NCI-H510A treated with DMSO at 0.1 percent for 48 hours (cell line): ENCODE measurements at places on chromosomes 7 and 10.
A peak's percentile ranks its signal among the peaks of the same experiment; 100 is the strongest.

- no peak for DNase-seq
Observed at GRCh38 chr7:141452911-141453310, 98.3 kb upstream of the AGK start.

- DNase-seq: no peak
Observed at GRCh38 chr7:6479067-6479466, 31.3 kb upstream of the DAGLB start.

- DNase-seq: no peak
Observed at GRCh38 chr10:129131457-129132132, 335.4 kb upstream of the MGMT start.

DNA sequence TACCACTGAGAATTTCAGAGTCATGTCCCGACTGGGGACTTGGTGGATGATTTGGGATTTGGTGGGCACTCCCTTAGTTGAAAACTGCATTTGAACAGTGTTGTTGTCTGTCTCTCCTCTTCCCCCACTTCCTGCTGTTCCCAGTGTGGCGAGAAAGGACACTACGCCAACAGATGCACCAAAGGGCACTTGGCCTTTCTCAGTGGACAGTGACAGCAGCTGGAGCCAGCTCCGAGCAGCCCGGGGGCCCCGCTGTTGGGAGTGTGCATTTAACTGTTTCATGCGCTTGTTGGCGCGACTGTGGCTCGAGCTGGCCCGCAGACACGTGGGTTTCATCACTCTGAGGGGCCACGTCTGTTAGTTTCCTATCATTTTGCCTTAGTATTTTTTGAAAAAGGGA lies 9.7 kb downstream of the ATP5MF start:
- no peak for DNase-seq

DNA sequence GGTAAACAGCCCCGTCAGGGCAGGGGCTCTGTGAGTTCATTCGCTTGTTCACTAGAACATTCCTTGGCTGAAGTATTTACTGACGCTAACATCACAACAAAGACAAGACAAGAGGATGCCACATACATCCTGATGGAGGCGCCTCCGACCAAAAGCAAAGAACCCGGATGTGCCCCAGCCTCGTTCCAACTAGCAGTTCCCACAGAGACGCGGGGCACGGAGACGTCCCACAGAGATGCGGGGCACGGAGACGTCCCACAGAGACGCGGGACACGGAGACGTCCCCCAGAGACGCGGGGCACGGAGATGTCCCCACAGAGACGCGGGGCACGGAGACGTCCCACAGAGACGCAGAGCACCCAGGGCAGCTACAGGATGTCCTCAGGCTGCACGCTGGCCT lies 35.4 kb upstream of the CFAP46 start:
- DNase-seq: no peak

DNA sequence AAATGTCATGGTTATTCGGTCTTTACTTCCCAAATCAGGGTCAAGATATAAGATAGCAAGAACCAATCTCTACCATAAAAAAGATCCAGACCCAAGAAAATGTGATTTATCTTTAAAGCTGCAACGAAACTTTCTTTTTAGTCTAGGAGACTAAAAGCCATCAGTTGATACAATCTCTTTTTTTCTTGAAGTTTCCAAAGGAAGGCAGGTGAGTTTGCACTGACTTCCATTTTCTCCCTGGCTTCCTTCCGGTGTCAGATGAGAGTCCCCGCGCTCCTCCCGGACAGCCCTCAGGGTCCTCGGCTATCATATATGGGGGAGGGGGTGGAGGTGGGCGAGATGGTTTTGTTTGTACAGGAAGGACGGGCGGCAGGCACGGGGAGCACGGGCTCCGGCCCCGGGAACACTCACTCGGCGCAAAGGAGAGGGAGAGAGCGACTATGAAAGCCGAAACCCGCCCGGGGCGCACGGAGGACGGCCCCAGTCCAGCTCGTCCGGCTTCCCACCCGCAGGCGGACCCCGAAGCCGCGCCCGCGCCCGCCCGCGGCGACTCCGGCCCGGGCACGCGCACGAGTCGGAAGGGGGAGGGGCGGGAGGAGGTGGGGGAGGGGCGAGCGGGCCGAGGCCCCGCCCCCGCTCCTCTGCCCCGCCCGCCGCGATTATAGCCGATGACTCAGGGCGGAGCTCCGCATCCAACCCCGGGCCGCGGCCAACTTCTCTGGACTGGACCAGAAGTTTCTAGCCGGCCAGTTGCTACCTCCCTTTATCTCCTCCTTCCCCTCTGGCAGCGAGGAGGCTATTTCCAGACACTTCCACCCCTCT lies at the start of gene BAG3:
TSS of gene BAG3 (plus strand) at position 689 of the 822 bp plus-strand sequence. CDS start 296 bp downstream, outside the sequence.
- peak; percentile 72 for DNase-seq

DNA sequence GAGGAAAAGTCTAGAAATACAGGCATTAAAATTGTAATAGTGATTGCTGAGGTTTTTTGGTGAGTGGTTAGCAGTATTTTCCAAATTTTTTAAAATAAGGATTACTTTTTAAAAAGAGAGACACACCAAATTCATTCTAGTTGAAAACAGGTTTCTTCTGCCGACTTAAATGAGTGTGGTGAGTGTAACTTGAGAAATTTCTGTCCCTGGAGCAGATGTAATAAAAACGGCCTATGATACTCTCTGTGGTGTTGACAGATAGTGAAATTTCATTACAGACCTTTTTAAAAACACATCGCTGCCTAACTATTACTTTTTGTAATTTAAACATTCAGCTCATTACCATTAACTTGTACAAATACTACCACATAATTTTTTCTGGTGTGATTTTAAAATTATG lies 90.1 kb downstream of the CYP51A1 start:
- DNase-seq: no peak

DNA sequence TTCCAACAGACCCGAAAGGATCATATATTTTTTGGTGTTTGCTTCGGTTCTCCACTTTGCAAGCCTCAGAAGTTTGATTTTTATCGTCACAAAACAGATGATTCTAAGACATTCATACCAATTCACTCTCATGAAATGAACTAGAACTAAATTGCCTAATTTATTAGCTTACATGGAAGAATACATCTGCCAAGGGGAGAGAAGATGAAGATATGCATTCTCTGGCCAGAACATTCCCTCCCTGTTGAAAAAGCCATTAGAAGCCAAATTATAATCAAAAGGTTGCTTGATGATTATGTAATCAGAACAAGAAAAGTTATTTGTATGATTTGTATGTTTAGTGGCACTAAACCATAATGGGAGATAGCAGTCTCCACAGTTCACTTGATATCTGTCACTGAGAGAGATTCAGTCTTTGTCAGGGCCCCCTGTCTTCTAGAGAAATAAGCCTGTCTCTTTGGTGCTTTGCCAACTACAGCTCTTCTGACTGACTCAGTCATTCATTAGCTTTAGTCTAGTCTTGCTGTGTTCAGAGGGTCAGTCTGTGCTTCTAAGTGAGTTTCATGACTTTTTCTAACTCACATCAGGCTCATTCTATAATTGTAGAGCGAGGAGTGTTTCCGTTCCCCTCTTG lies 95.3 kb upstream of the GNAI1 start:
- no peak for DNase-seq

- DNase-seq: no peak
Observed at GRCh38 chr7:139186146-139186545, 44.9 kb upstream of the UBN2 start.

- no peak for DNase-seq
Observed at GRCh38 chr10:11285171-11285570, 267.5 kb downstream of the CELF2 start.

DNA sequence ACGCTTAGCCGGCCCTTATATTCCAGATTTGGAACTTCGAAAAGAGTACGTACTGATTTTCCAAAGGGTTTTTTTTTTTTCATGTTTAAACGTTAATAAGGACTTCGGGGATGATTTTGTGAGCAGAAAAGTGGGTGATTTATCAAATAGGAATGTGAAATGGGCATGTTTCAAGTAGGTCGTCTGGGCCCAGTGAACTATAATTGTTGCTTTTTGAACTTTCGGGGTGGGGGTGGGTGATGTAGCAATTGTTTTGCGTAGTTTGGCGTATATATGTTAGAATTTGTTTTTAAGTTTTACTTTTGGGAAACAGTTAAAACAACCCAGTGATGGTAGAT lies 299 bp upstream of the PBLD start:
- DNase-seq: no peak

DNA sequence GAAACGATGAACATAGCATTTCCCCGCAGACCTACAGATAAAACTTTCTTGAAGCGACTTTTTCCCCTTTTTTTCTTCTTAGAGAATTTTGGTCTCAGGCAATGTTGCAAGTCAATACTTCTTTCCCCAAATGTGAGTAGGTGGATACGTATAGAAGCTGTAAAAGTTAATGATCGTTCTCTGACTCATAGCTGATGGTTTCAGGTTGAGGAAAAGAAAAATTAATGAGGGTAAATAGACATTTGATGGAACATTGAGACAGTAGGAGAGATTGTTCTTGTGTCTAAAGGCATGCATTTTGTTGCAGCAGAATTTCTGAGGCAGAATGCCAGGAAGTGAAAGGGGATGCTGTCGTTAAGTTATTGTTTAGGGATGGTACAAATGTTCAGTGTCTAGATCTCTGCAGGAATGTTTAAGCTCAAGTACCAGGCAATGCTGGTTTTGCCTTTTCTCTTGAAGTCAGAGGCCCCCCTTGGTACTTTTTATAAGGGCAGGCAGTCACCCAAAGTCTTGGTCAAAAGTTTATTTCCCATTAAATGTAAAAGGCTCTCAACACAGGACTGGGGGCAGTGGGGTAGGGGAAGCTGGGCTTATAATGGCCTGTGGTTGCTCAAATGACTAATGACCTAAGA lies 9.3 kb downstream of the TCF7L2 start:
- no peak for DNase-seq

- no peak for DNase-seq
Observed at GRCh38 chr10:45424668-45425404, 50.8 kb downstream of the ALOX5 start.

DNA sequence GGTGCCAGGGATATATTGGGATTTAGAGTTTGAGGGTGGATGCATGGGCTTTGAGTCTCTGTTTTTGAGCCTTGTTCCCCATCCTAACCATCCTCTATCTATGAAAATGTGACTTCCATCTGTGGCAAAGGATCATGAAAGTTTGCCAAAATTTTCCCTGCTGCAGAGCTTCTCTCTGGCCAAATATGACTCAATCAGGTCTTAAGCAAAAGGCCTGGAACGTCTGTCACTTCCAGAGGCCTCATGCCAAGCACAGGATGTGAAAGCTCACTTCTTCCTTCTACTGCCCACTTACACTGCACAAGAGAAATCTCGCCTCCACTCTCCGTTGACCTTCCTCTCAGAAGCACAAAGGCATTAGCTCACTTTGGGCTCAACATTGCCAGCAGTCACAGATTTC lies 696.9 kb upstream of the NRP1 start:
- DNase-seq: no peak

DNA sequence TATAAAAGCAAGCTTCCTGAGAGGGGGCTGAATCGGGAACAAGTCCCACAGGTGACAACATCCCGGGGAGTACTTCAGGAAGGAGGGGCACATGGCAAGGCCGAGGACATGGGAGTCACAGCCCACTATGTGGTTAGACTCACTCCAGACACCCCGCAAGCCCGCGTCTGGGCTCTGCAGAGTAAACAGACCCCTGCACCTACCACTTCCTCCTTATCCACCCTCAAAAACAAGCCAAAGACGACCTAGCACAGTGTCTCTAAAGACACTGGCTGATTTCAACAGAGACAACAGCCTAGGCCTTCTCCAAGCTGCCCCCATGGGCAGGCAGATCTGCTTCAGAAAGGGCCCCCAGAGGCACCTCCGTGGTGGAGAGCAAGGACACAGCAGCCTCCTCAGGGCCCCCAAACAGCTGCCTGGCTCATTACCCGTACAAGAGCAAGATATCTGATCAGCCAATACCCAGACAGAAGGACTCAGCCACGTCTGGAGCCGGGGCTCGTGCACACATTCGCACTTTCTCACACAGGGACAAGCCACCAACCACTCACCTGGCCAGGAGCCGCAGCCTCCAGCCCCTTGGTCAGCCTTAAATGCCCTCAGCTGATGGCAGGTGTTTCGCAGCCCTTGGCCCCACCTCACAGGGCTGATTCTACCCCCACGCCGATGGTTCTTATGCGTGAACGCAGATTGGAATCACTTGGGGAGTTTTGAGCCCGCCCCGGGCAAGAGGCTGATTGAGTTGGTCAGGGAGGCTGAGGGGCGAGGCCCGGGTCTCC lies 10.7 kb upstream of the KPNA7 start:
- DNase-seq: no peak

- DNase-seq: no peak
Observed at GRCh38 chr10:101726115-101726387, 31.1 kb upstream of the FBXW4 start.

DNA sequence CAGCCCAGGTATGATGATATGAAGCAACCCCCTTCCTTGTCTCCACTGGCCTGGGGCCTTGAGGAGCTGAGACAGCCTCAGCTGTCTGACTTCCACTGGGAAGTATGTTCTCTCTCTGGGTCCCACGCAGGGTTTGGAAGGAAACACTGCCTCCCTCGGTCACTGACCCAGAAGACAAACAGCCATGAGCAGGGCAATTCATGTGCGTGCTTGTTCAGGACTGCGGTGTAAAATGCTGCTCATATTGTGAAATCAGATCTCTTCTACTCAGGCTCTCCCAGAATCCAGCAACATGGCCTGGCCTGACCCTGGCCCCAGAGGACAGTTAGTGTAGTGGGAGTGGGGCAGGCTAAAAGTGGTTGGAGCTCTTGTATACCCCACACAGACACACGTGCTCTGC lies 2.8 kb downstream of the CLCN1 start:
- no peak for DNase-seq

DNA sequence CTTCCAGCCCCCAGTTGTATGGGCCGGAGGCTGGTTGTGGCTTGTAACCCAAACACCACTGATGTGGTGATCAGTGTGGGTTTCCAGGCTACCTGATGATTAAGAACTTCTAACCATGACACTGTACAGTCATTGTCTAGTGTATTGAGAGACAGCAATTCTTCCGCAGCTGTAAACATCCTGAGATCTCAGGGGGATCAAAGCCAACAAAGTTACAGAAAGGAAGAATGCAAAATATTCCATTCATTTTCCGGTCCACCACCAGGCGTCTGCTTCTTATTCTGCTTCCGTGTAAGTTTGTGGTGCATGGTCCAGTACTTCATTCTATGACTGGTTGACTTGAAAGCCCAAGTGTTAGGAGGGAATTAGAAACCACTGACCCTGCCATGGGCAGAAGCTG lies 10.3 kb upstream of the GLI3 start:
- DNase-seq: no peak

- no peak for DNase-seq
Observed at GRCh38 chr10:31756729-31757110, 171.9 kb downstream of the ARHGAP12 start.

DNA sequence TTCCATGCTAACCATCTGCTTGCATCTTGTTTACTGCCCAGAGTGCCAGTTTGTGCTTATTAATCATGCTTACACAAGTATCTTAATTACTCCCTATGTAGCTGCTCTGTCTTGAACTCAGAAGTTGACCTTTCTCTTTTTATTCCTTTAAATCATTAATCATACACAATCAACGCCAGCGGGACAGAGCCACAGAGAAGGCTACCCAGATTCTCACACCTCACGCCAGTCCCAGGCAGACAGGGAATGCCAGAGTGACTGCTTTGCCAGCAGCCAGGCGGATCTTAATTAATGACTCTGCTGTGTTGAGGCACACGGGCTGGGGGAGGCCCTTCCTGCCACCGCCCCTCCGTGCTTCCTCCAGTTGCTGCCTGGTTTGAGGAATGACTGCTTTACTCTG lies 229.4 kb downstream of the LRMDA start:
- DNase-seq: no peak

GRCh38 chr10:7035126-7035761 lies 375.6 kb downstream of the SFMBT2 start:
- no peak for DNase-seq

- DNase-seq: no peak
Observed at GRCh38 chr10:127372361-127372760, 176.0 kb upstream of the INSYN2A start.

GRCh38 chr7:94580601-94581000 lies 71.0 kb downstream of the CASD1 start:
- DNase-seq: no peak
